ENCODE measurements at places on chromosomes 1 and 21.

DNA sequence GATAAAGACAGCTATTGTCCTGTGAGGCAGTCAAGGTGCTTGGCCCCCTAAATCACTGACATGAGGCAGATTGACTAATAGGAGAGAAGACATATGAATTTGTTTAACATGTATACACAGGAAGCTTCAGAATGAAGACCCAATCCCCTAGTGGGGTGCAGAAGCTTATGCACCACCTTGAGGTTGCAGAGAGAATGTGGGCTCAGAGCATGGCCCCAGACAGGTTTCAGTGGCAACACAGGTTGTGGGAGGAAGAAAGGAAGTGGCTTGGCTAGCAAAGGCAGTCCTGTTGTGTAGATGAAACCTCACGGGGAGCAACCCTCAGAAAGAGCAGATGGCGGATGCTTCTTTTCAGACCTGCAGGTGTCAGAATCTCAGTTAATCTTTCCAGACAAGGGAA, 37.0 kb upstream of the PARP1 start:
- peak; percentile 83 for DNase-seq

GRCh38 chr21:46297338-46298271, 11.5 kb downstream of the YBEY start:
- DNase-seq: no peak

- no peak for DNase-seq
Measured at GRCh38 chr1:40187399-40187798, 26.2 kb downstream of the RLF start.

GRCh38 chr1:99725996-99726395, 40.4 kb downstream of the FRRS1 start:
- DNase-seq: no peak

- no peak for DNase-seq
Measured at GRCh38 chr1:170668209-170669106, 4.5 kb downstream of the PRRX1 start.

DNA sequence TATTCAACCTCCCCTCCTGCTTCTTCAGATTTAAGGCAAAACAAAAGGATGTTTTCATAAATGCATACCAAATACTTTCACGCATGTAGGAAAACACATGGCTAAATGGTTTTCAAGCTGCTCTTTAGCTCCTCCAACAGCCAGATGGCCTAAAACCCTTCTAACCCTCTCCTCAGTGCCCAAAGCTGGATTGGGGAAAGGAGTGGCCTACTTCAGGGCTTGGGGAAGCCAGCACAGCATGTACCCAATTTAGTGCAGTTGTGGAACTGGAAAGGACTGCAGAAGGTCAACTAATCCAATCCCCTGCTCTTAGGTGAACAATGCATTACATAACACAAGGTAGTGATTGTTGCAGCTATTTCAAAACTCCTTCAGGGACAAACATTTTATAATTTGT, 9.3 kb downstream of the F5 start:
- no peak for DNase-seq

GRCh38 chr1:101995984-101996745, 561 bp downstream of the OLFM3 start:
- no peak for DNase-seq

- no peak for DNase-seq
Measured at GRCh38 chr1:171566467-171566866, 55.6 kb upstream of the MYOCOS start.

GRCh38 chr1:41447995-41448770, 36.3 kb downstream of the EDN2 start:
- no peak for DNase-seq

DNA sequence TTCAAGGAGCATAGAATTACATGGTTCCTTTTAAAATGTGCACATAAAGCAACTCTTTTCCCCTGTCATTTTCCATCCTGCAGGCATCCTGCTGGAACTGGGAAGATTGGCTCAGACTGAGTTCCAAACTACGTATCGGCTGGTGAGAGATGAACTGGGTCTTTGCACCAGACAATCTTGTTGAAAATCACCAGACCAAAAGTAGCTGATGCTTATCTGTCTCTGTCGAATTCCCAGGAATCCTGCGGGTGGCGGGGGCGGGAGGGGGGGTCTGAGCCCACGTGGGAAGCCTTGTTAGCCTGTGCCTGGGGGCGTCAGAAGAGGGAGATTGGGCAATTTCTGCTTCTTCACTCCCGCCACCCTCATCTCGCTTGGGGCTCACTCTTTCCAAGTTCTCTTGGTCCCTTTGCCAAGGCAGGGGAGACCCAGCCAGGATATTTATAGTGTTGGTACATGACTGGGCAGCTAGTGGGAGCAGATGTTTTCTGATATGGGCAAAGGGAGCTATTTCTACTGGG, 90.1 kb upstream of the SLC25A33 start:
- DNase-seq: no peak

DNA sequence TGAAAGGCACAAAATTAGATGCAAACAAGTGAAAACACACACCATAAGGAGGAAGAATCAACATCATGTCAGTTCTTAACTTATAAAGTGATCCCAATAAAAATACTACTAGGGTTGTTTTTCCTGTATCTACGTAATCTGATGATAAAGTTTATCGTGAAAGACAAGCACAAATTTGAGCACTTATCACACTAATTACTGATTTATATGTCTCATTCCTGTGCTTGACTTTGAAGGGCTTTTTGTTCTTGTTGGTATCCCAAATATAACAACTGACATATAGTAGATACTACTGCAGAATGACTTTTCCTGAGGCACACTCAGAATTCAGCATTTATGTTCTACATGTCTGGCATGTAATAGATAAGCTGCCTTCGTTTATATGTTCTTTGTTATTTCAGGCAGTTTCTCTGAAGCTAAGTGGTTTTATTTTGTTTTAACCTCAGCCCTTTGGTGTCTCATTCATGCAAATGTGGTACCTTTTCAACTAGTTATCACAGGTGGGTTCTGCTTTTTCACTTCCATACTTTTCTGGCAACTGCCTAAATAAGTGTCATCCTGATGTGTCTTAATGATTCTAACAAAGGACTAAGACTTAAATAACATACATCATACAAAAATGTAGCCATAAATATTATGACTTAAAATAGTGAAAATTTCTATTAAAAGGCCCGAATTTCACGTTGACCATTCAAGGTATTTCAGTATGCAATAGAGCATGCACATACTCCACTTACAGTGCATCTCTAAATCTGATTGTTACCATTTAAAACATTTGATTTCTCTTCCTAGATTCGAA, 73.2 kb downstream of the LRRC8C start:
- peak; percentile 35 for DNase-seq

- DNase-seq: peak; percentile 12
Measured at GRCh38 chr1:202235856-202236837, 42.5 kb downstream of the LGR6 start.

DNA sequence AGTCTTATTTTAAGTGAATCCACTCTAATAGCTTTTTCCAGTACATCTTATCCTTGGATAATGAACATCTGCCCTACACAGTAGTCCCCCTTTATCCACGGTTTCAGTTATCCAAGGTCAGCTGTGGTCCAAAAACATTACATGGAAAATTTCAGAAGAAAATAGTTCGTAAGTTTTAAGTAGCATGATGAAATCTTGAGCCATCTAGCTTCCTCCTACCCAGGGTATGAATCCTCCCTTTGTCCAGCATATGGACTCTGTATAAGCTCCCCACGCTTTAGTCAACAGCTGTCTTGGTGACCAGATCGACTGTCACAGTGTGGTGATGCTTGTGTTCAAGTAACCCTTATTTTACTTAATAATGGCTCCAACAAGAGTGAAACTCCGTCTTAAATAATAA, 2.6 kb downstream of the GLRX2 start:
- no peak for DNase-seq

DNA sequence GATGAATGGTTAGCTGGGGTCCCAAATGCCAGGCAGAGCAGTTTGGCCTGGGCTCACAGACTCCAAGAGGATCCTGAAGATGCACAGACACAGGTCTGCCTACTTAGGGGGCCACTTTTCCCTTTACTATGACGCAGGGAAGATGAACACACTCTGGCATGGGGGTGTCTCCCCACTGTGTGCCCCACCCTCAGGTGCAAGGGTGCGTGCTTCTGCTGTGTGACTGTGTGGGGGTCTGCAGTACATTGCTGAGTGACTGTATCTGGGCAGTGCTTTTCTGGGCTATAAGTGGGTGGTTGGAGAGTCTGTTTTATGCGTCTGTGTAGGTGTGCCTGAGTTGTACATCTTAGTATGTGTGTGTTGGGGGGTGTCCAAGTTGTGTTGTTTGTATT, 3.8 kb downstream of the NR0B2 start:
- no peak for DNase-seq

DNA sequence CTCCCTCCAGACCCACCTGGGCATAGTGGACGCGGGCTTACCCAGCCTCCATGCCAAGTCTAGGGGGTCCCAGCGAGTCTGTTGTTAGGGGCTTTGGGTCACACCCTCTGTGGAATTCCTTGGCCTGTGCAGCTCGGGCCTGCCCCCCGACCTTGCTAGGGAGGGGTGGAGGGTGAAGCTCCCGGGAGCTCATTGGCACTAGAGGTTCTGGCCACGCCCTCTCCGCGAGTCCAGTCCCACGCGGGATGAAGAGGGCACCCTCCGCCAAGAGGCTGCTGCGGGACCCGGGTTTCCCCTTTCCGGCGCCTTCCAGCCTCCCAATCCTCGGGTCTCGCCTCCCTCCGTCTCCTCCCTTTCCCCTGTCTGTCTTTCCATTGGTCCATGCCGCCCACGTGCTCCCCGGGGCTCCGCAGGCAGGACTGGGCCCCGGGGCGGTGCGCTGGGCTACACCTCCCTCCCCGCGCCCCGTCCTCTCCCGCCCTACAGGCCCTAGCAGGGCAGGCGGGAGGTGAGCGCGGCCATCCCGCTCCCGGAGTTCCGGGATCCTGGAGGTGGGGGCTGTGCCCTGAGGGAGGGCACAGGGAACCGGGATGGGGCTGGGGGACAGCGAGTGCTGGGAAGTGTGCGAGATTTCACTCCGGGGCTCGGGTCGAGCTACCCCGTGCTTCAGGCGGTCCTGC, 3.5 kb downstream of the RUSC1 start:
- peak; percentile 84 for DNase-seq

GRCh38 chr1:42311138-42311537, 23.9 kb downstream of the FOXJ3 start:
- no peak for DNase-seq

- no peak for DNase-seq
Measured at GRCh38 chr21:39452970-39453342, 1.2 kb downstream of the SH3BGR start.

DNA sequence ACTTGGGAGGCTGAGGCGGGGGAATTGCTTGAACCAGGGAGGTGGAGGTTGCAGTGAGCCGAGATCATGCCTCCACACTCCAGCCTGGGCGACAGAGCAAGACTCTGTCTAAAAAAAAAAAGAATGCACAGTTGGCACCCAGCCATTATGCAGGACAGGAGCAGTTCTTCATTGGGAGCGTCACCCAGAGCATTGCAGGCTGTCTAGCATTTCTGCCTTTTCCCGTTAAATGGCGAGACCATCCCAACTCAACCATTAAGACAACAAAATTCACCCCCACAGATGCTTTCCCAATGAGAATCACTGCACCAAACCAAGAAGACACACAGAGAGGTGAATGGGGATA, 105.8 kb downstream of the EDEM3 start:
- no peak for DNase-seq

- DNase-seq: no peak
Measured at GRCh38 chr1:66393586-66394287, 140.2 kb upstream of the SGIP1 start.

DNA sequence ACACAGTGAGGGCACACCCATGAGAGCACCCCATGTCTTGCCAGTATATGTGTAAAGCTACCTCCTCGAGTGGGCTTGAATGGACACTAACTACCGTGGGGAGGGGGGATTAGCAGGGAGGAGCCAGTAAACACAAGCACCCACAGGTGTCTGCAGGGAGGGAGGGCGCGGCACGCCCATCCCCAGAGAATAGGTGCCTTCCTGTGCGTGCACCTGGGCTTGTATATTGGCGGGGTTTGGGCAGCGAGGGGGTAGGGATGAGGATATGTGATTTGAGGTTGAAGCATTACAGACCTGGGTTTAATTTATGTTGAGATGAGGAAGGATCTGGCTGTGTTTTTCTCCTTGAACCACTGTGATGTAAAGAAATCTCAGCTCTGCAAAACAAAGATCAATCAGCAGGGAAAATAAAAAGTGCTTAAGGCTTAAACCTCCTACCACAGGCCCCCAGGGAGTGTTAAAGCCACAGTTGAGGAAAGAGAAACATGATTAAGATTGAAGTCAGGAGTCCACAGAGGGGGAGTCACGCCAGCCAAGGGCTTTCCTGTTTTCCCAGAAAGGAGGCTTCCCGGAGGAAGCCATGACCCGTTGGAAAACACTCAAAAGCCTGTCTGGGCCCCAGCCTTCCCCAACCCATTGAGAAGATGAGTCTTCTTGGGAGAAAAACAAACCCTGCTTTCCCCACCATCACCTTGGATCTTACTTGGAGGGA, 80.0 kb downstream of the CAMK2N1 start:
- DNase-seq: no peak

DNA sequence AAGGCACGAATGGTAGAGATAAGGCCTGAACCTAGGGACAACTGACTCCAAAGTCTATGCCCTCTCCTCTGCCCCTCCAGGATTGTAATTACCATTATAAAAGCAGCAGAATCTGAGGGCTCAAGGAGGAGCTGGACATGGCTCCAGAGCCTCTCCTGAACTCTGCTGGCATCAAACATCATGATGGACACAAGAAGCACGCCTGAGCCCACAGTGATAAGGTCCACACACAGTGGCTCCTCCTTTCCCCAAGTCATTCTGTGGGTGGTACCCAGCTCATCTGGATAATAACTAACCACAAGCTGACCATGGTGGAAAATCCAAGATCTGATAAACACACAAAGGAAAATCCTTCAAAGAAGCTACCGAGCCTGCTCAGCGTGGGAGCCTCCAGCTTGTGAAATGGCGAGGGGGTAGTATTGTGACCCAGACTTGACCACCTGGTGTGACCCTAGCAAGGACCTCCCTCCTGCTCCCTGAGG, 85.2 kb downstream of the HIVEP3 start:
- DNase-seq: no peak

DNA sequence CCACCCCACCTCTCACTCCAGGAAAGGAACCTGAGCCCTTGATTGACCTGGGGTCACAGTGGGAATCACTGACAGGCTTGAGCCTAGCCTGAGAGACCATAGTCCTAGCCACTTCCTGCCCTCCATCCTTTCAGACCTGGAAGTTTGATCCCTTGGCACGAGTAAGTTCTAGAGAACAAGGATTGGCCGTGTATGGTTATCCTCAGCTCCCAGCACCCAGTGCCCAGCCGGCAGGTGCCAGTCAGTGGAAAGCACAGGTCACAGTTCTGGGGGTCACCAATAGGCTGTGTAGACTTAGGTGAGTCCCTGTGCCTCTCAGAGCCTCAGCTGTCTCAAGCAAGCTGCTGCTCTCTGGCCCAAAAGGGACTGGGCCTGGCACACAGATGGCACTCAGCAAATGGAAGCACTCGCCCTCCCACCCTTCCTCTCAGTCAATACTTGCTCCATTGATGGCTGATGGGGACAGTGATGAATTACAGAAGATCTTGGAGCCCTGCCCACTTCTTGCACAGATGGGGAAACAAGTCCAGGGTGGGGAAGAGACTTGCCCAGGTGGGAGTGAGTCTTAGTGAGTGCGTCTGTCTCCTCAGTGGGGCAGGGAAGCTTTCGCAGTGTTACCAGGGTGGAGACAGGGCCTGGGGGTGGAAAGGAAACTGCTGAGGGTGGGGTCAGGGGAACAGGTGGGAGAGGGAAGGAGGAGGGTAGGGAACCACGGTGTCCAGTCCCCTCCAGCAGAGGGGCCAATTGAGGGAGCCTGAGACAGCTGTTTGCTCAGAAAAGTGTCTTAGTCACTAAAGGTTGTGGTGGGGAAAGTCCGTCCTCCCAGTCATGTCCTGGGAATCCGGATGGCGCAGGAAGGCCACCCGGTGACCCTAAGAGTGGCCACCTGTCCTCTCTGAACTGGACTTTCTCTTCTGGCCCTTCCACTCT, 2.6 kb upstream of the KCNQ4 start:
- DNase-seq: no peak
